ENCODE measurements at places on chromosomes 13 and 19. TPM values are rescaled to one million over a fixed set of nuclear protein-coding genes. Genes with fewer than 3 reads are reported as not detected.

KLF2 gene
- total RNA-seq: 16.1 TPM

LSR gene
- total RNA-seq: 0.34 TPM

IQCN gene
- total RNA-seq: 0.22 TPM

ADAMTSL5 gene
- total RNA-seq: not detected

LCP1 gene
- total RNA-seq: under 0.01 TPM

LRRC8E gene
- total RNA-seq: 0.43 TPM

Data from dermis lymphatic vessel endothelial cell (primary cell).